ENCODE measurements at places on chromosomes 7 and 10. TPM values are rescaled to one million over a fixed set of nuclear protein-coding genes. Genes with fewer than 3 reads are reported as not detected.

DNA sequence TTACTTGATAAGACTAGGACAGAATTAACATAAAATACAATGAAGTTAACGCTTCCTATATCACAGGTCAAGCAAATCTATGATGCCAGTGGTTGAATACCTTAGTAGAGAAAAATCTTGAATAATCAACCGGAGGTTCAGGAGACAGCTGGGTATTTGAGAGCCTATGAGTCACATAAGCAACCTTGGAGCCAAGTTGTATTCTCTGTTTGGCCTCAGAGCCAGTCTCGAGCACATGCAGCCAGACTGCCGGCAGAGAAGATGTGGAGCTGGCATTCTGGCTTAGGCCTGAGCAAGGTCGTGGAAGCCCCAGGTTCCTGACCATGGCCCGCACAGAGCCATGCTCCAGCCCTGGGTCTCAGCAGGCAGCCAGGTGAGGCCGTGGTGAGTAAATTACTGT lies 90.3 kb downstream of the FAM204A start:
- H3K27me3 ChIP-seq, result peaks cover 37% of the 10 kb centered on the region
- no peaks in the 10 kb centered on the region for H3K4me1 ChIP-seq
- no peak for DNase-seq
- no peaks in the 10 kb centered on the region for H3K36me3 ChIP-seq
- no peak overlapping the region for H3K27ac ChIP-seq
- no peak overlapping the region for H3K4me3 ChIP-seq

- peak overlapping the region; percentile 93 for H3K27ac ChIP-seq
- H3K36me3 ChIP-seq, result peaks cover 5% of the 10 kb centered on the region
- peaks cover 77% of the 10 kb centered on the region for H3K4me1 ChIP-seq
- no peaks in the 10 kb centered on the region for H3K27me3 ChIP-seq
Observed at GRCh38 chr10:6072215-6072934, 10.2 kb upstream of the IL2RA start.

GRCh38 chr10:111018021-111018420 lies 58.8 kb upstream of the ADRA2A start:
- H3K4me3 ChIP-seq, result no peak overlapping the region
- no peak overlapping the region for H3K27ac ChIP-seq
- H3K27me3 ChIP-seq, result no peaks in the 10 kb centered on the region

DNA sequence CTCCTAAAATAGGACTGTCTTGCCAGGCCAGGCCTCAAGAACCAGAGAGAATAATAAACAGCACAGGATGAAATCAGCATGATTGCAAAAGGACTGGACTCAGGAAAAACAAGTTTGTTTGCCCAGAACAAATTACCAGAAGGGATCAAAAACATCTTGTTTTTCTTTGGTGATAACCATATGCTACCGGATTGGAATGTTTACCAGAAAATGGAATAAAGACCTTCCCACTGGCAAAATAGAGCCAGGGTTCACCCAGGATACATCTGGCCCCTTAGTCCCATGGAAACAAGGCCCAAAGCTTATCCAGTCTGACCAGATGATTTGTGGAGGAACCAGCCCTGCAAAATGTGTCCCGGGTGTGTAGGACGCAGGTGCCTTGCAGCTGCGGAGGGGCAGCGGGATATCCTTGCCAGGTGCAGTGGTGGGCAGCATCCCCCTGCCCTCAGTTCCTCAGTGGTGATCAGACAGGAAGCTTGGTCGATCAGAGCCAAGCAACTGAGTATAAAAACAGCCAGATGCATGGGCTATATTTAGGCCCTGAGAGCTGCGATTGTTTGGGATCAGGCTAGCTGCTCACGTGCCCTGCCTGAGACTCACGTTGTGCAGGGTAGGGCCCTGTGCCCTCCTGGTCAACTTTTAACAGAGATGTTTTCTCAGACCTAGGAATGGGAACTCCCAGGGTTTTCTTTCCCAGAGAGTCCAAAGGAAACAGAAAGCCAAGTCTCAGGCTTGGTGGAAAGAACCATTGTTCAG lies 4.6 kb upstream of the ZNF22 start:
- no peaks in the 10 kb centered on the region for H3K27me3 ChIP-seq
- no peak for DNase-seq
- H3K36me3 ChIP-seq, result no peaks in the 10 kb centered on the region
- H3K27ac ChIP-seq, result peak overlapping the region; percentile 82
- H3K4me3 ChIP-seq, result peak overlapping the region; percentile 49

TMEM225B gene
- 1.2 TPM for total RNA-seq

CHAT gene
- not detected for total RNA-seq

- no peaks in the 10 kb centered on the region for H3K36me3 ChIP-seq
- no peaks in the 10 kb centered on the region for H3K4me1 ChIP-seq
- H3K27ac ChIP-seq, result no peak overlapping the region
- H3K4me3 ChIP-seq, result no peak overlapping the region
Observed at GRCh38 chr7:5286933-5287332, 4.2 kb downstream of the SLC29A4 start.

GRCh38 chr10:44765299-44765698 lies 145.8 kb upstream of the TMEM72 start:
- H3K36me3 ChIP-seq, result no peaks in the 10 kb centered on the region
- no peaks in the 10 kb centered on the region for H3K4me1 ChIP-seq
- H3K4me3 ChIP-seq, result no peak overlapping the region
- DNase-seq, result no peak

- H3K27ac ChIP-seq, result no peak overlapping the region
- peaks cover 14% of the 10 kb centered on the region for H3K27me3 ChIP-seq
- H3K4me3 ChIP-seq, result no peak overlapping the region
- DNase-seq, result no peak
- H3K36me3 ChIP-seq, result no peaks in the 10 kb centered on the region
Observed at GRCh38 chr10:112313911-112314310, 30.7 kb downstream of the TECTB start.

GRCh38 chr10:16953270-16953669 lies 136.0 kb upstream of the RSU1 start:
- H3K27me3 ChIP-seq, result no peaks in the 10 kb centered on the region
- no peak overlapping the region for H3K27ac ChIP-seq
- no peak for DNase-seq
- peaks cover 3% of the 10 kb centered on the region for H3K36me3 ChIP-seq
- H3K4me1 ChIP-seq, result peaks cover 12% of the 10 kb centered on the region

DMBT1 gene
- not detected for total RNA-seq

DNA sequence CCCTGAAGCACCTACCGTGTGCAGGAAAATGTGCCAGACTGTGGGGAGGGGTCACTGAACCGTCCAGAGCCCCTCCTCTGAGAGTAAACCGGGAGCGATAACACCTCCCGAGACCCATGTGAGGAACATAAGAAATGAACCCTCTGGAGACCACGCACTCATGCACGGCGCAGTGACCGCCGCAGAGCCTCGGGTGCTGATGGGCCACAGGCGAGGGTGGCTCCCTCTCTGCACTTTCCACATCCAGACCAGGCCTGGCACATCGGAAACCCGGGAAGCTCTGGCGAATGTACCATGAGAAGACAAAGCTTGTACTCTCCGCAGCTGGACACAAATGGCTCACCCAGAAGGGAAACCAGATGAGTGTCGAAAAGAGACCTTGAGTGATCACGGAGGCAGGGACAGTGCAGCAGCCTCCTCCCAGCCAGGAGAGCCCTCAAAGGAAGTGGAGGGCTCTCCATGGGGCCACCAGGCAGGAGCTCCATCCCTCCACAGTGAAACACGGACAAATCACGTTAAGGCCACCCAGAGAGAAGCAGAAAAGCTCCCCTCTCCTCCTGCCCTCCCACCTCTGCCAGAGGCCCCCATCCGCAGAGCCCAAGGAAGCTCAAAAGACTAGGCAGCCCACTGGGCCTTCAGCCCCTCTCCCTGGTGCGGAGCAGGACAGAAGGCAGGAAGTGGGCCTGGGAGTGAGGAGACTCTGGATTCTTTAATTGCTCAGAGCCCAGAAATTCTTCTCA lies 178.1 kb upstream of the PPP2R2D start:
- no peak overlapping the region for H3K27ac ChIP-seq
- H3K36me3 ChIP-seq, result peaks cover 1% of the 10 kb centered on the region
- no peaks in the 10 kb centered on the region for H3K4me1 ChIP-seq
- no peaks in the 10 kb centered on the region for H3K27me3 ChIP-seq

ARHGEF5 gene
- 7.7 TPM for total RNA-seq

GRCh38 chr7:117200786-117201458 lies 121.9 kb downstream of the WNT2 start:
- no peak for DNase-seq
- no peaks in the 10 kb centered on the region for H3K4me1 ChIP-seq
- no peak overlapping the region for H3K4me3 ChIP-seq
- H3K27ac ChIP-seq, result no peak overlapping the region
- no peaks in the 10 kb centered on the region for H3K36me3 ChIP-seq

TMEM213 gene
- not detected for total RNA-seq

LRRD1 gene
- total RNA-seq, result not detected

All from activated naive CD8-positive, alpha-beta T cell treated with anti-CD3 and anti-CD28 coated beads, Interleukin-2, amount 10 ng/mL, durations not matched to agents 7 days and 5 days (primary cell).